Stomach (tissue), 19 donors: ENCODE measurements at places on chromosomes 7 and 10. TPM values are rescaled to one million over a fixed set of nuclear protein-coding genes. Genes with fewer than 3 reads are reported as not detected.

The MYOZ1 gene
- not detected for total RNA-seq

DNA sequence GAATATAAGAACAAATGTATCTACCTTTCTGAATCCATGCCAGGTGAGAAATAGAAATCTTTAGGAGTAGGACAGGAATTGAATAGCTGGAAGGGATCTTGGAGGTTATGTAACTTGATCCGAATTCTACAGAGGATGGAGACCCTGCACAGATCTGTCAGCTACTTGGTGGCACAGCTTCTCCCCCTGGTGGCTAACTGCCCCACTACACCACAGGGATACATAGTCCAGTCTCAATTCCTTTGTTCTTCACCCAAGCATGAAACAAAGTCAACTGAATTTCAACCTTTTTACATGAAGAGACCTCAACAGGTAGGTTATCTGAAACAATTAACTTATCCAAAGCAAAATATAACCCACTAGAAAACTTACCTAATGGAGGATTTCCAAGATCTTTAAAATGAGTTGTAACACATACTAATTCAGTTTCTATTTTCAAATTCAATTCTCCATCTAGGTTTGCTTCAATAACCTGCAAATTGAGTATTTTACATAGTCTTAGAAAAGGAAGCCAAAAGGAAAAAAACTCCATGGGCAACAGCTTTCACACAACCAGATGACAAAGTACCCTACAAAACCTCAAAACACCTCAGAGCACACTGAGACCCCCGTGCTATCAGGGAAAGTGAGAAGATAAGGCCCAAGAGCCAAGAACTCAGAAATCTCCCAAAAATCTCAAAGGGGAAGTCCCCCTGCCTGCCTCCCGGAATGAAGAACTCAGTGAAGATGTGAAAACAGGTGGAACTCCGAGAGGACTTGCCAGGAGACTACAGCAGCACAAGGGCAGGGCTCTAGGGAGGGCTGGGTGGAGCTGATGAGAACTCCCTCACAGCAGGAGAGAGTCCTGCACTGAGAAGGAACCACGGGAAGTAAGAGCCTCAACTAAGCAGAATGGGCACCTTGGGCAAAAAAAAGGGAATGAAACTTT, 10.3 kb downstream of the HUS1 start:
- H3K4me1 ChIP-seq = no peaks in the 10 kb centered on the region
- peaks cover 91% of the 10 kb centered on the region for H3K36me3 ChIP-seq
- H3K27ac ChIP-seq = no peak overlapping the region
- DNase-seq = peak; percentile 86

DNA sequence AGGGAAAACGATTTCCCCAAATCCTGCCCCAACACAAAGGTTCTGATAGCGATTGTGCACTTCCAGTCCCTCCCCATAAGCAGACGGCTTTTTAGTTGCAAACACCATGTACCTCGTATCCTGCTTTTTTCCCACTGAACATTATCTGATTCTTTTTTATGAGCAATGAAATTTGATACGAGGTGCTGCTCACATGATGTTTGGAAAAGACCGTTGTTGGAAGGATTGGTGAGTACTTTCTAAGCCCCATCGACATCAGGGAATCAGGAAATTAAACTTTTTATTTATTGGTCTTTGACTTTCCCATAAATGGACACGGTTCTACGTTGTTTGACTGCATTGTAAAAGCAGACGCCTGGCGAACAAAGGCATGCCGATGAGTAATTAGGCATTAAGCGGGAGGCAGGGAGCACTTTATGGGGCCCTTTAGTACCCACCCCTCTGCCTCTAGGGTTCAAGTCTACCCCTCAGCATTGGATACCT, 49.4 kb downstream of the TEX36 start:
- DNase-seq = no peak
- H3K4me1 ChIP-seq = no peaks in the 10 kb centered on the region
- H3K4me3 ChIP-seq = no peak overlapping the region
- H3K27me3 ChIP-seq = no peaks in the 10 kb centered on the region
- H3K27ac ChIP-seq = no peak overlapping the region

GRCh38 chr7:9718071-9718661, 1255.5 kb upstream of the PHF14 start:
- no peaks in the 10 kb centered on the region for H3K36me3 ChIP-seq
- H3K4me3 ChIP-seq = no peak overlapping the region
- no peaks in the 10 kb centered on the region for H3K27me3 ChIP-seq
- no peak overlapping the region for H3K27ac ChIP-seq
- no peak for DNase-seq

DNA sequence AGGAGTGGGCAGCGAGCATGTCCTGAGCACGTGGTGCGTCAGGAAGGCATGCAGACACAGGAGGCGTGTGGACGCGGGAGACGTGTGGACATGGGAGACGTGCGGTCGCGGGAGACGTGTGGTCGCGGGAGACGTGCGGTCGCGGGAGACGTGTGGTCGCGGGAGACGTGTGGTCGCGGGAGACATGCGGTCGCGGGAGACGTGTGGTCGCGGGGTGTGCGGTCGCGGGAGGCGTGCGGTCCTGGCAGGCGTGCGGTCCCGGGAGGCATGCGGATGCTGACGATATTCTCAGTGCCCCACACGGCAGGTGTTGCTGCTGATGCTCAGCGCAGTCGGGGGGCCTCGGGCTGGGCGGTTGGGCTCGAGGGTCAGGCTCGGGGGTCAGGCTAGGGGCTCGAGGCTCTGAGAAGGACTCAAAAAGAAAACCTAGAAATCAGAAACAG, 94.2 kb downstream of the NKX6-2 start:
- no peaks in the 10 kb centered on the region for H3K4me1 ChIP-seq
- H3K27me3 ChIP-seq = no peaks in the 10 kb centered on the region
- no peak for DNase-seq
- H3K36me3 ChIP-seq = peaks cover 29% of the 10 kb centered on the region

The TAS2R3 gene
- total RNA-seq = 5.7 TPM

The PDE1C gene
- 4.9 TPM for total RNA-seq

The CYP26C1 gene
- not detected for total RNA-seq

- no peak overlapping the region for H3K27ac ChIP-seq
- no peaks in the 10 kb centered on the region for H3K4me1 ChIP-seq
- H3K27me3 ChIP-seq = peaks cover 13% of the 10 kb centered on the region
- H3K36me3 ChIP-seq = no peaks in the 10 kb centered on the region
- no peak overlapping the region for H3K4me3 ChIP-seq
Observed at GRCh38 chr7:148505645-148506375, 84.8 kb upstream of the C7orf33 start.

The NPSR1 gene
- not detected for total RNA-seq

DNA sequence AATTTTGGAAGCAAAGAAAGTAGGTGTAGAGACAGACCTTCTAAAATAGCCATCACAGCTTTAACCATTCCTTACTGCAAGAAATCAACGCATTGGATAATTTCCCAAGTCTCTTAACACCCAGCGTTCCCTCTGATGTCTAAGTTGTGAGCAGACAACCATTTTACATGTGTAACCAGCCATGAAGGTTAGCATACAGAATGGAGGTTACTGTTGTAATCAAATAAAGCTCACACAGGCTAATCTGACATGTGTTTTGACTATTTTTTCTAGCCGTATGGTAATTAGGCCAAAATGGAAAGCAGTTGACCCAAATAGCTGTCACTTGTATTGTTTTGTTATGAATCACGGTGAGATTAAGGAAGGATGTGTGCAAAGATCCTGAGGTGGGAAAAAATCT, 336.4 kb downstream of the RNLS start:
- H3K36me3 ChIP-seq = no peaks in the 10 kb centered on the region
- H3K27me3 ChIP-seq = no peaks in the 10 kb centered on the region
- H3K4me1 ChIP-seq = peaks cover 18% of the 10 kb centered on the region

GRCh38 chr10:36362257-36362656, 720.2 kb upstream of the FZD8 start:
- DNase-seq = no peak
- no peaks in the 10 kb centered on the region for H3K36me3 ChIP-seq
- H3K4me3 ChIP-seq = no peak overlapping the region

- H3K27me3 ChIP-seq = no peaks in the 10 kb centered on the region
- DNase-seq = peak; percentile 87
- no peak overlapping the region for H3K27ac ChIP-seq
- no peak overlapping the region for H3K4me3 ChIP-seq
Observed at GRCh38 chr10:101397140-101397539, 43.2 kb downstream of the BTRC start.

The MAP3K8 gene
- total RNA-seq = 15.6 TPM
